ENCODE measurements at places on chromosomes 2 and 18.

- DNase-seq: no peak
These were observed 97.3 kb upstream of the RGPD4 start for GRCh38 chr2:107729440-107729839.

GRCh38 chr2:240917009-240917683, 11.0 kb downstream of the CROCC2 start:
- no peak for DNase-seq

DNA sequence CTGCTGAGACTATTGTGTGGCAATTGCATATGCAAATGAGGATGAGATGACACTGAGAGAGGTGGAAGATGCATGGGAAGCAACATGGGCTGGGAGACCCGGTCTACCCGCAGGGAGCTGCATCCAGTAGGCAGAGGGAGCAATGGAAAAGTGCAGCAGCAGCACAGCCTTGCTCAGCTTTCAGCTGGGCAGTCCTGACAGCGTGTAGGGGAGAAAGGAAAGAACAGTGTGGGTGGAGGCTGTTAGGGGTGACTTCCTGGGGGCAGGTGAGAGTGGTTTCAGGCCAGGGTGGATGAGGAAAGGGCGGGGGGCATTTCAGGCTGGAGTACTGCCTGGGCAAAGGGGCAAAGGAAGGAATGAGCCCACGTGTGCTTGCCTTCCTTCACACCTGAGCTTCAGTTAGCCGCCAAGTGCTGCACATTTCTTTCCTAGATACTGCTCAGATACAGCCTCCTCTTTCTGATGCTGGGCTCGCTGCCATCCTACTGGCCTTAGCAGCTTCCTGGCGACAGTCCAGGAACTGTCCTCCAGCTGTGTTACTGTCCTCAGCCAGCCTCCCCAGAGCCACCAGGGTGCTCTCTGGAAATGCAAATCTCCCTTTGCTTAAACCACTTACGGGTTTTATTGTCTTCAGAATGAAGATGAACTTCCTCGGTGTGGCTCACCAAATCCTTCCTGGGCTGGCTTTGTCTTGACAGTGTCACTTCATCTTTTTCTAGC, 276.3 kb downstream of the TSN start:
- DNase-seq: no peak

GRCh38 chr18:62982600-62983251, 267.4 kb downstream of the PHLPP1 start:
- peak; percentile 68 for DNase-seq

GRCh38 chr18:64027931-64028695, 58.2 kb downstream of the SERPINB8 start:
- no peak for DNase-seq

GRCh38 chr18:75635096-75635495, 207.6 kb upstream of the SMIM21 start:
- no peak for DNase-seq

DNA sequence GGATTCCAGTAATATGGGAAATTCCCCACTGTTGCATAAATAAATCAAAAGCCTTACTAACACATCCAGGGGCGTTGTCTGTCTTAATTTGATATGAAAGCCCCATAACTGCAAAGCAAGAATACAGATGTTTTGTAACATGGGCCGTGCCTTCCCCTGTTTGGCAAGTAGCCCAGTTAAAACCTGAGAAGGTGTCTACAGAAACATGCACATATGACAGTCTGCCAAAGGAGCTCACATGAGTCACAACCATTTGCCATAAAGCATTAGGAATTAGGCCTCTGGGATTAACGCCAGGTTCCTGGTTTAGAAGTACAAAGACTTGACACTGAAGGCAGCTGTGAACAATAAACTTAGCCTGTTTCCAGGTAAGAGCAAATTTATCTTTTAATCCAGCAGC, 43.1 kb upstream of the LONRF2 start:
- DNase-seq: no peak

GRCh38 chr2:3665886-3666612, 8.0 kb downstream of the ALLC start:
- DNase-seq: no peak

GRCh38 chr2:148721520-148721931, 77.0 kb downstream of the EPC2 start:
- no peak for DNase-seq

DNA sequence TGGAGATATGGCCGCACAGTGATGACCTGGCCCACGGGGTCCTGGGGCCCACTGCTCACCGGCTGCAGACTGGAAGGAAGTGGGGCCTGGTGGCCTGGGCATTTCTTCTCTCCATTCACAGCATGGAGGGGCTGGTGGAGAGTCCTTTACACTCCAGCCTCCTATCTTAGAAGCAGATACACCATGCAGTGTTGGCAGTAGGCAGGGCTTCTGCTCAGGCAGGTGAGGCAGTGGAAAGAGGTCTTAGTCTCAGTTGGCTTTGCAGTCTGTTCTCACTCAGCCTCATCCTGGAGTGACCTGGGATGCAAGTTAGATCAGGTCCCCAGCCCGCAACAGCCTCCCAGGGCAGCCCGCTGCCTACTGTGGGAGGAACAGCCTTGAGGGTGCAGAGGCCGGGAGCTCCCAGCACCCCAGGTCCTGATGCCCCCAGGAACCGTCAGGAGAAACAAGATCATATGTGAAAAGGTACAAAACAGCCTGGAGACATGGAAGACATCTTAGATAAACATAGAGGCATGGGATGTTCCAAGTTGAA, 45.8 kb upstream of the OTOS start:
- DNase-seq: no peak

DNA sequence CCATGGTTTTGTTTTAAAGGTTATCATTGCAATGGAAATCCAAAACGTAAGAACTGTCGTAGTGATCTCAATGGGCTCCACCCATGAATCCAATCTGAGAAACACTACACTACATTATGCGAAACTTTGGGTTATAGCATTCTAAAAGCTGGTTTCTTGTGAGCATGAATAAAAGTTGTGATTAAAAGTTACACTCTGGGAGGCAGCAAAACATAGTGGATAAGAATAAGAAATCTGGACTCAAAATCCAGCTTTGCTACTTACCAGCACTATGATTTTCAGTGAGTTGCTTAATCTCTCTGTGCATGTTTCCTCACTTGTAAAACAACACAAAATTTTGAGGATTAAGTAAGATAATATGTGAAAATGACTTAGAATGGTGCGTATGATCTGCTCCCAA, 25.7 kb upstream of the THOC1 start:
- no peak for DNase-seq

GRCh38 chr18:31267823-31268481, 50.0 kb upstream of the DSG1 start:
- no peak for DNase-seq

GRCh38 chr2:73822276-73822675, 6.5 kb upstream of the STAMBP start:
- DNase-seq: no peak

GRCh38 chr18:46098616-46098933, 479 bp upstream of the ATP5F1A start:
- no peak for DNase-seq

DNA sequence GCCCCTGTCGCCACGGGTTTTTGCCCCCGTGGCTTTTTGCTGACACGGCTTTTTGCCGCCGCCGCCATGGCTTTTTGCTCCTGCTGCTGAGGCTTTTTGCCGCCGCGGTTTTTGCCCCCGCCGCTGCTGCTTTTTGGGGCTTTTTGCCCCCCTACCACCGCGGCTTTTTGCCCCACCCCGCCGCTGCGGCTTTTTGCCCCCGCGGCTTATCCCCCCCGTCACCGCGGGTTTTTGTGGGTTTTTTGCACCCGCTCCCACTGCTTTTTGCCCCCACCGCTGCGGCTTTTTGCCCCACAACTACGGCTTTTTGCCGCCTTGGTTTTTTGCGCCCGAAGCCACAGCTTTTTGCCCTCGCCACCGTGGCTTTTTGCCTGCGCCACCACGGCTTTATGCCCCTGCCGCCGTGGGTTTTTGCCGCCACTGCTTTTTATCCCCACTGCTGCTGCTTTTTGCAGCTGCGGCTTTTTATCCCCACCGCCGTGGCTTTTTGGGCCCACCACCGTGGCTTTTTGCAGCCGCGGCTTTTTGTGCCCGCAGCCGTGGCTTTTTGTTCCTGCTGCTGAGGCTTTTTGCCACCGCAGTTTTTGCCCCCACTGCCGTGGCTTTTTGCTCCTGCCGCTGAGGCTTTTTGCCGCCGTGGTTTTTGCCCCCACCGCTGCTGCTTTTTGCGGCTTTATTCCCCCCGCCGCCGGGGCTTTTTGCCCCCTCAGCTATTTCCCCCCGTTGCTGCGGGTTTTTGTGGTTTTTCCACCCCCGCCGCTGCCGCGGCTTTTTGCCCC, 2798.0 kb upstream of the TEKT4 start:
- no peak for DNase-seq

- no peak for DNase-seq
These were observed 61.2 kb upstream of the RAB27B start for GRCh38 chr18:54767098-54767497.

GRCh38 chr2:130736487-130736886, 7.6 kb downstream of the GPR148 start:
- DNase-seq: no peak

DNA sequence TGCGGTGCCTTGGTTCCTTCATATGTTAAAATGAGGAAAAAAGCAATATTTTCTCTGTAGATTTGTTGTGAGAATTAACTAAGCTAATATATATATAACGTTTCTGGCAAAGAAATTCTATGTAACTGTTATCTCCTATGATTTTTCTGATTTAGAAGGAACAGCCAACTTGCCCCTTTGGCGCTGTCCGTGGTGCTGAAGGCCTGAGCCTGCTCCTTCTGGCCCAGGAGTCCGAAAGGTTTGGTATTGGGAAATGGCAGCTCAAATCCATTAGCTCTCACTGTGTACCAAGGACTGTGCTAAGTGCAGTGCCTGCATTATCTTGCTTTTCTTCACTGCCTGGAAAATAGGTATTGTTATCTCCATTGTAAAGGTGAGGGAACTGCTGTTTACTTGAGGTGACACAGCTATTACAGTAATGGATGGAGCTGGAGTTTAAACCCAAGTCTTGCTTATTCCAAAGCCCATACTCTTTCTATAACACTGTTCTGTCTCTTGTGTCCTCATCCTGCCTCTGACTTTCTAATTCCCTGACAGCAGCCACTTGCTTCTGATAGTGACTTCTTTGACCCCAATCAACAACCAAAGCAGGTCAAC, 52.2 kb downstream of the C1QL2 start:
- DNase-seq: no peak

GRCh38 chr18:55998801-55999385, 410.9 kb upstream of the TCF4 start:
- DNase-seq: no peak

GRCh38 chr18:48941672-48942071, 9.1 kb downstream of the SMAD7 start:
- DNase-seq: peak; percentile 0

DNA sequence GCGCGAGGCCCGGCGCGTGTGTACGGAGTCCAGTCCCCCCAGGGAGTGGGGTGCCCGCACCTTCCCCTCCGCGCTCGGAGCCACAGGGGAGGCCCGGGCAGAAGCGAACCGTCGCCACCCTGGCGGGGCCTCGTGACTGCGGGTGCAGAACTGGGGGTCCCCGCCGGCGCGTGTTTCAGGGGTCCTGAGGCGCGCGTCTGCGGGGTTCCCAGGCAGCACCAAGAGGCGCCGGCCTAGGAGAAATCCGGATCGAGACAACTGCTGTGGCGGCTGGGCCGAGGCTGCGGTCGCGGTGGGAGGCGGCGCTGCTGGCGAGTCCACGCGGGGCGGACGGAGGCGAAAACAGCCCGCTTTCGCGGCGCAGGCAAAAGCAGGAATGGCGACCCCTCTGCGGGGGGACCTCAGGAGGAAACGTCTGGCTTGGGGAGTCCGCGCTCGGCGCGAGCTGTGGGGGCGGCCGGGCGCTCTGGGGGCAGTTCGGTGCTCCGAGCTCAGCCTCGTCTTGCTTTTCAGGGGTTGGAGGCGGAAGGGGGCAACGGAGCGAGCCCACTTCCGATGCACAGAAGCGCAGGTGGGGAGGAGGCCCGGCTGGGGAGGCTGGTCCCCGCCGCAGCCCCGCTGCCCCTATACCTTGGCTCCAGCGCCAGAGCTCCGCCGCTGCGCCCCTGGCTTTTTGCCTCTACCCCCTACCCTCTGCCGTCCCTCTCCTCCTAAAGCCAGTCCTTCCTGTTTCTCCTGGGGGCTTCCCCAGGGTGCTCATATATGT, 81.5 kb upstream of the LDLRAD4 start:
- DNase-seq: peak; percentile 38

DNA sequence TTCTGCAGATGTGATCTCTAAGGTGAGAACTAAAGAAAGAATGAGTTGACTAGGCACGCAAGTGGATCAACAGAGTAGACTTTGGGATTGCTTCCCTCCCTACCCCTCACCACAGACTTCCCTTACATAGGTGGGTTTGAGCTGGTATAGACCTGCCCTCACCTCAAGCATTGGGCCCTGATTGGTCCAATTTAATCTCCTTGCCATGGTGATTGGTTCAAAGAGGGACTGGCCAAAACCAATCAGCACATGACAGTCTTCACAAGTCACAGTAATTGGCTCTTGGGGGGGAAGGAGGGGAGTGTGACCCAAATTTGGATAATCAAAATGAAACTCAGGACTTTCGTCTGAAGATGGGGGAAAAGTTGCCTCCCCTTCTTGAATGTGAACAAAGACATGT, 36.6 kb upstream of the LNPK start:
- DNase-seq: no peak

- peak; percentile 78 for DNase-seq
These were observed 753 bp downstream of the ITPRIPL1 start for GRCh38 chr2:96325884-96326255.

DNA sequence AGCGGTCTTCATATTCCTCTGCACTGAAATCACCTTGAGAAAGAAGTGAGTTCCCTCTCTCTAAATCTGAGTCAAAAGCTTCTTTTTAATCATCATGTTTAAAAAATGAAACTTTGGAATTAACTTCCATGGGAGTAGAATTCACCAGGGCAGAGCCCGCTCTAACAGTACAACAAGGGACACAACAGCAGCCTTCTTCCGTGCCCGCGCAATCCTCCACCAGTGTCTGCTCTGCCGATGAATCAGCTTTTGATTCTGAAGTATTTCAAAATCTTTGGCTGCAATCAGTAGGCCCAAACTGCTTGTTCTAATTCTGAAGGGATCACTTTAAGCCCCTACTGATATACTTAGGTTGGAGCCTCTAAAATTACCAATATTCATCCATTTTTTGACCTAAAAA, 76.9 kb downstream of the USP40 start:
- no peak for DNase-seq

GRCh38 chr18:12257996-12258718, 4.0 kb downstream of the CIDEA start:
- no peak for DNase-seq

- no peak for DNase-seq
These were observed 125.6 kb upstream of the HS6ST1 start for GRCh38 chr2:128444121-128444771.

DNA sequence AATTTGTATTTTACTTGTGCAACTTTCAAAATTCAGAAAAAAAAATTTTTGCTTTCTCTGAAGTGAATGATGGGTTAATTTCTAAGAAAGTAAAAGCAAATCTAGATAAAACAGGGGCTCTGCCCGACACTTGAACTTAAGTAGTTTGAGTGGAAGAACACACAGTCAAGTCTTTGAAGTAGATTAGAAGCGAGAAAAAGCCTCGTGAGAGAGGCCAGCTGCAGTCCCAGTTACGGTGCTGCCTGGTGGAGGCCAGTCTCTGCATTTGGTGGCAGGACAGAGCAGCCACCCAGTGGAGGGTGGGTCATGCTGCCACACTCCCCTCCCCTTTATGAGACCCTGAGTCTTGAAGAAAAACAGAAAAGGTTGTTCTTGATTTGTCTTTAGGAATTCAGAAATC, 81.8 kb downstream of the INPP5D start:
- no peak for DNase-seq

GRCh38 chr2:81068144-81068543, 763.6 kb upstream of the LRRTM1 start:
- DNase-seq: no peak
